AG20443 (cell line): ENCODE measurements at places on chromosomes 6 and 20.

DNA sequence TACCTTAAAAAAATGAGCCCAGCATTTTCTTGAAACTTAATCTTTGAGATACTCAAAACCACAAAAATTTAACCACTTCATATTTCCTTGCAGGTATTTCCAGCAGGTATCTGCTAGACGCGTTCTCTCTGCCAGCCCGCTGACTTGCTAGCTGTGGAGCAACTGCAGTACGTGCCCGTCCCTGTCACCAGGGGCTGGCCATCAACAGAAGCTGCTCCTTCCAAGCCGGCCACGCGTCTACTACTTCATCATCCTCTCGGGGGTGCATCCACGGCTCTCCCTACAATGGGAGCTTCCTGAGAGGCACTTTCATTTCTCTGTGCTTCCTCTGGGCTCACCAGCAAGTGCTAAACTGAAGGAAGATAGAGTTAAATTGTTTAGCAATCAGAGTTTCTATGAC lies 132.4 kb downstream of the DTNBP1 start:
- no peak for DNase-seq

- DNase-seq, result peak; percentile 91
Measured at GRCh38 chr6:56955171-56956155, 556 bp downstream of the BEND6 start.

DNA sequence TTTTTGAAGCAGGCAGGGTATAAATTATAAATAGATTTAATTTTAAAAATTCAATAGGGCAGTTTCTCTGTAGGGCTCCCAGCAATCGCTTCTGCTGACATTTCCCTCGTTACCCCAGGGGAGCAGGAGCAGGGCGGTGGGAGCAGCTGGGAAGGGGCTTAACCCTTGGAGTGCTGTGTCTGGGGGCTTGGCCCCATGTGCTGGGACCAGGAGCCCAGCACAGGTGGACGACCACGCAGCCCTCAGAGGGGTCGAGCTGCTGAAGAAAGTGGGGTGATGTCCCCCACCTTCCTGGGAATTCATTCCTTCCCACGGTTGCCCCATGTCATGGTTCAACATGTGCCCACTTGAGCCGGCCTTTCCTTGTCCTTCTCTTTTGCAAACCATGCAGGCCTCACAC lies 67.5 kb upstream of the STX16 start:
- DNase-seq, result no peak

- DNase-seq, result no peak
Measured at GRCh38 chr6:54135665-54136369, 24.6 kb downstream of the MLIP start.

DNA sequence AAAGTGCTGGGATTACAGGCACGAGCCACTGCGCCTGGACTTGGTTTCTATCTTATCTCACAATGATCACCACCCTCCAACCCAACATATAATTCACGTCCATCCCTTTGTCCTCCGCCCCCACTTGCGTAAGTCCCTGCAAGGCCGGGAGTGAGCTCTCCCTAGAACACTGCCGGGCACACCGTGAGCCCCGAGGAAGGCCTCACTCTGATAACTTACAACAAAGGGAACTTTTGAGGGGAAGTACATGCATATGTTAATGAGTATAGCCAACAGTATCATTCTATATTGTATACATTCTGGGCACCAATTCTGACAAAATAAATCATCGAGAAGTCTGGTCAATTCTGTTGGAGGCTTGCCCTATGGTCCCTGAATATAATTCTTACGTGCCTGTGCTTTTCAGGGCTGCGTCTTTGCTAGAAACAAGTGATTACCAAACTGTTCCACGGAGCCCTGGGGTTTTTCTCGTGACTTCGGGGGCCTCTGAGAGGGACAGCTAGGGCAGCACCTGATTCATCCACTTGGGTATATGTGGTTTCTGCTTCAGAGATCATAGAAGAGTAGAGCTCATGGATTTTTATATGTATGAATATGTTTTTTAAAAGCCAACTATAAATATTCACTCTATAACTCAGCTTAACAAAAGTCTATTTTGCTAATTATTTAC lies 469.8 kb upstream of the AGPAT4 start:
- no peak for DNase-seq

DNA sequence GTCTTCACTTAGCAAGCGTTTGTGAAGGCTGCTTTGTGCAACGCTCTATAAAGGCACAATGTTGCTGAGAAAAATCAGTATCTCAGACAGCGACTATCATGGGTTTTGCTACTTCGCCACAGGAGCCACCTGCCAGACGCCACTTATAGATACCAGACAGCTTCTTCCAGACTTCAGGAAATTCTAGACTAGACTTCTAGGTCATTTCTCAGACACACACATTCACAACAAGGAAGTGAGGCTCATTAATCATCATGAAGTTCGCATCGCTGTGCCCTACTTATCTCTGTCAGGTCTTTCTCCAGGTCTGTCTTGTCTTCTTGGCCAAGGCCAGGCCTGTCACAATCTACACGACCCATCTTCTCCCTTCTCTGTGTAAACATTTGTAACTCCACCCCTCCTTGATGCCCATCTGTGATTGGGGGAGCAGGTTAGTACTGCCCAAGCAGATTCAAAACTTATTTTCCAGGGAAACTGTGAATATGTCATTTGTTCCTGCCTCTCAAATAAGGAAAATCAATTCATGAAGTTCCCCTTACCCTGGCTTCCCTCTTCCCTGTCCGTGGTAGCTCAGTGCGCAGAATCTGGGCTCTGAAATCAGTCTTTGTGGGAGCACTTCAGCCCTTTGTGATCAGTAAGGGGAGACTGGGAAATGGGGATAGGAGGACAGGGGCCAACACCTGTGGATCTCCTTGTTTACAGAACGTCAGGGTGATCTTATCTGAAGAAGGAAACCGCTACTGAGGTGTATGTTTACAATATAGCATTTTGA lies 115.5 kb downstream of the TNFAIP3 start:
- no peak for DNase-seq

DNA sequence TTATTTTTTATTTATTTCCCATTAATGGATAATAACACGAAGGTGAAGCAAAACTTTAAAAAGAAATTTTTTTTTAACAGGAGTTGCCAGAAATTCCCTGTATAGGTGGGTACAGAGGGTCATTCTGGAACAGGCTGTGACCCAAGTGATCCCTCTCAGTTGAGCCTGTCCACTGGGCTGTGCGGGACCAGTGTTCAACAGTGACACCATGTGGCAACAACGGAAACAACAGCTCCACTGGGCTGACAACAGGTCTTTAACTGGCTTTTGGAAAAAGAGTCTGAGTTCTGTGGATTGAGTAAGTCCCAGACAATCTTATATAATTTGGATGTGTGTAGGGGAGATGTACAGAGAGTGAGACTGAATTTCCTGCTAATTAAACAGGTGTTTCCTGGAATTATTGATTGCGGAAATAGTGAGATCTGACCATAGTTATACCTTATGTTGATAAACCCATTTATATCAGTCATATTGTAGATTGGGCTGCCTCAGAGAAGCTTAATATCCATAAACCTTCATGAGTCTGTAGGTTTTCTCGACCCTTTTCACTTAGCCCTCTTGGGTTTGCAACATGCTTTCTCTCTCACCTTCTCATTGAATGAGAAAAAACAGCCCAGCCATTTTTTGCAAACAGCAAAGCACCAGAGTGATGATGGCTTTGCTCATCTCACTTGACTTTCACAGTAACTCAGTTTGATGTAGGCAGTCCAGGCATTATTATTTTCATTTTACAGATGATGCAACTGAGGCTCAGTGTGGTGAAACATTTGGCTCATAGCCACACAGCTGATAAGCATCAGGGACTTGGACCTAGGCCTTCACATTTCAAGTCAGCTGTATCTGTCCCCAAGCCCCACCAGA lies 17.5 kb downstream of the KIAA1755 start:
- DNase-seq, result no peak

DNA sequence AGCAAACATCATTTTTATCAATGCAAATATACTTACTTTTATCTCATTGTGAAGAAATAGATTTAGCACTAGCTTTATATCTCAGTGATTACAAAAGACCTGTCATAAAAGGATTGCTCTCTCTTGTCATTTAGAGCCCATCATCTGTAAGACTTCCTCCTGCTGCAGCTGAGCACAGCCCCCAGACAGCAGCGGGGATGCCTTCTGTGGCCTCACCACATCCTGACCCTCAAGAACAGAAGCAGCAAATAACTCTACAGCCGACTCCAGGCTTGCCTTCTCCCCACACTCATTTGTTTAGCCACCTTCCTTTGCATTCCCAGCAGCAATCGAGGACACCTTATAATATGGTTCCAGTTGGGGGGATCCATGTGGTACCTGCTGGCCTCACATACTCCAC lies 127.0 kb upstream of the EDN1 start:
- DNase-seq, result no peak

- DNase-seq, result peak; percentile 64
Measured at GRCh38 chr6:139028215-139028657, 309 bp upstream of the ABRACL start.

- no peak for DNase-seq
Measured at GRCh38 chr6:134323294-134323693, 5.4 kb upstream of the SGK1 start.

DNA sequence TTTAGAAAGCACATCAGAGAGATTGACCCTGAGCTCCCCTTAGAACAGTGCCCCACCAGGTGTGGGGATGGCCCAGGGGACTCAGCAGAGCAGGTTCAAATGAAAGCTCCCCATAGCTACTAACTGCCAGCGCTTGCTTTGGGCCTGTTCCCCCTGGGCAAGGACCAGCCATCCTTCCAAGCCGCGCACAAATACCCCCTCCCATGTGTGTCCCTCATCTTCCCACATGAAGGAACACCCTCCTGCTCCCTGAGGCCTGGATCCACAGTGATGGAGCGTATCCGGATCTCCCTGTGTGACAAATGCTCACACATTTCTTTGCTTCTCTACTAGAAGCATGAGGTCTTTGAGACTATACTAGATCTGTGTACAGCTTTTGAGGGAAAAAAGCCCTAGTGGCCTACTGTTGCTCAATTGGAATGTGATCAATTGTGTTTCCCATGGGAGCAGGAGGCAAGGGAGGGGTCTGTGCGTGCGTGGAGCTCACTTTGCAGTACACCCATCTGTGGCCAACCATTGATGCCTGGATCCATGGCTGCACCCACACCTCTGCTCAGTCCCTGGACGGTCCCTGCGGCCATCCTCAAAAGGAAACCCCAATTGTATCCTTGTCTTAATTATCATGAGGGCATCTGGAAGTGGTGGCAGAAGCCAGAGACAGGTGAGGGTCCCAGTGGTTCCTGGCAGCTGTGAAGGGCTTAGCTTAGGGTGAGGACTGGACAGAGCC lies 1.4 kb upstream of the RAET1G start:
- DNase-seq, result no peak

DNA sequence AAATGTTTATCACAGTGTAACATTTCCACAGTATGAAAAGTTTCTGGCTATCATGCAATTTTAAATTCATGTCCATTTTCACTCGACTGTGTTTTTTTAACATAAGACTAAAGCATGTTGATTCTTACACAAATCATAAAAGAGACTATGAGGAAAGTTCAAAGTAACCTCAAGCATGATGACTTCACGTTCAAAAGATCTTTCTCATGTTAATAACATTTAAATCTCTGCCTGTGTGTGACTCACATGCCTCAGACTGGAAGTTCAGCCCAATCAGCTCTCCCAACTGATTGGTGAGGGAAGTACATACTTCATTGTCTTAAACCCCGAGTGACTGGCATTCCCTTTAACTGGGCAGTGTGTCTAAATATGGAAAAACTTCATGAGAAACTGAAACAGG lies 37.4 kb downstream of the ATXN1 start:
- peak; percentile 72 for DNase-seq

GRCh38 chr6:37673436-37673835 lies 24.2 kb downstream of the MDGA1 start:
- no peak for DNase-seq

DNA sequence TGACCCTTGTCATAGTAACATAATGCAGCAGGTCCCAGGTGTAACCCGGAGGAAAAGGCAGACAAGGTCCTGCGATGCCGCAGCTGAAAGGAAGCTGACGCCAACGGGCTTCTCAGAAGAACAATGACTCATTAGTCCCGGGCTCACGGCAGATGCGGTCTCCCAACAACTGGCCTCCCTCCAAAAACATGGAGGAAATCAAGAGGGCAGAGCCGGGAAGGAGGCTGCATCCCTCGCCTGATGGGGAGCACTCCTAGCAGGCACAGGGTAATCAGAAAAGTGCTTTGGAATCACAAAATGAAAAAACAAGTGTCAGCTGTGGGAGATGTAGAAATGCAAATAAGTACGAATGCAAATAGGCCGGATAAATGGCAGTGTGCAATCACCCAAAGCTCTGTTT lies 165.2 kb upstream of the AGPAT4 start:
- DNase-seq, result peak; percentile 90

DNA sequence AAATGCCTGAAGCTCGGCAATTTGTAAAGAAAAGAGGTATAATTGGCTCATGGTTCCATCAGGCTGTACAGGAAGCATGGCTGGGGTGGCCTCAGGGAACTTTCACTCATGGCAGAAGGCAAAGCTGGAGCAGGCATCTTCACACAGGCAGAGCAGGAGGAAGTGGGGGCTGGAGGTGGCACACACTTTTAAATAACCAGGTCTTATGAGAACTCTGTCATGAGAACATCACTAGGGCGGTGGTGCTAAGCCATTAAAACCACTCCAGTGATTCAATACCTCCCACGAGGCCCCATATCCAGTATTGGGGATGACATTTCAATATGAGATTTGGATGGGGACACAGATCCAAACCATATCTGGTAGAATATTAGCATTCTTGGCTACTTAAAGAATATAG lies 345.2 kb downstream of the ARHGAP18 start:
- no peak for DNase-seq

DNA sequence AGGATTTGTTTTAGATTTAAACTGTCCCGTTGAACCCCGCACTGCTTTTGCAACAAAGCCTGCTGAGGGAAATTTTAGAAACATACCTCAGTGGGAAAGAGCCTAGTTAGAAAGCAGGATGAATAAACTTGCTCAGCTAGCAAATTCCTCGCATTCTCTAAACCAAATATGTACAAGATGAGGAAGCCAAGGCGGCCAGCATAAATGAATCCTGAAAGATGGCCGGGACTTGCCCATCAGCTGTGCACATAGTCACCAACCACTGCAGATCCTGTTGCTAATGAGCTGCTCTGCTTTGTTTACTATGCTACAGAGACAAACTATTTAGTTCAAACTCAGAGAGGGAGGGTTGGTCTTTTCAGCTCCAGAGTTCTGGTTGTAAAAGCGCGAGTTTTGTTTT lies 49.0 kb downstream of the TMEM170B start:
- peak; percentile 84 for DNase-seq

- no peak for DNase-seq
Measured at GRCh38 chr20:13034115-13034514, 25.3 kb downstream of the SPTLC3 start.

DNA sequence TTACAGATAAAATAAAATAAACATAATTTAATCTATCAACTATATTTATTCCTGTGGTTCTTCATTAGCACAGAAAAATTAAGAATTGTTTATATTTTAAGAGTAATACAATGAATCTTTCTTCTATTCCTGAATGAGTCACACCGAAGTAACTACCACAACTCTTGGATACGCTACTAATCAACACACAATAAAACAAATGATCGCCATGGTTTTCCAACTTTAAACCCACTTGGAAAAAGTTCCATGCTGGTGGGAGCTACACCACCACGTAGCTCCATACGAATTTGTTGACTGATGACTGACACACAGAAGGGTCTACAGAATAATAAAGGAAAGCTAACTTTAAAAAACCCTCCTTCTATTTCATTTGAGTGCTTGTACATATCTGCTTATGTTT lies 135.8 kb upstream of the NEDD9 start:
- no peak for DNase-seq

- DNase-seq, result no peak
Measured at GRCh38 chr6:41498968-41499599, 47.1 kb upstream of the FOXP4 start.
